ENCODE measurements at places on chromosomes 1 and 21.

- DNase-seq: no peak
Observed at GRCh38 chr1:185681034-185681633, 53.1 kb upstream of the HMCN1 start.

DNA sequence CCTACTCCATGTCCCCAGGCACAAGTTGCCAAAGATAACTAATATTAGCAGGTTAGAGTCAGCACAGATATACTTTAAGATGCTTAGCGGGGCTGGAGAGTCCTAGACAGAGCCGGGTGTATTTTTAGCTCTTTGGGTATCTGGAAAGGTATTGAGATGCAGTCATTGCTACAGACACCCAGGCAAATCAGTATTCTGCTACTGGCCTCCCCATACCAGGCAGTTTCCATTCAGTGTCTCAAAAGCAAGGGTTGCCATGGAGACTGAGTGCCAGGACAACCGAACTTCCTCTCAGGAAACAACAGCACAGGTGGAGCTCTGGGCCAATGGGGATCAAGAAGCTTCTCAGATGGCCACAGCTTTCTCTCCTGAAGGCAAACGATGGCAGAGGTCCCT is 45.3 kb downstream of the KCNC4 start:
- DNase-seq: no peak

- no peak for DNase-seq
Observed at GRCh38 chr21:38314558-38314957, 57.8 kb downstream of the KCNJ15 start.

GRCh38 chr1:33866281-33866680 is 2.4 kb downstream of the HMGB4 start:
- DNase-seq: no peak

DNA sequence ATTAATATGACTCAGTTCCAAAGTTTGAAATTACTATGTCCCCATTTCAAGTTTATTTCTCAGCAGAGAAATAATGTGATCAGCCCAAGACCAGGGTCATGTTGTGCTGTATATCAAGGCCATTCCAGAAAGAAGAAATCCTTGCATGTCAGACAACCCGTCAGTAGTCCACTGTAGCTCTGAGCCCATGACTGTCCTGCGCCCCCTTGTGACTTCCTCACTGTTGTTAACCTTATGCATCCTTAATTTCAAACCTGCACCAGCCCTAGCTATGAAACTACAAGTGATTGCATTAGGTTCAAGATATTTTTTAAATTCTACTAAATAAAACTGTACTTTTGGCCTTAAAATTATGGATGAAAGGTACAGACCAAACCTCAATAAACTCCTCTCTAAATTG is 133.0 kb downstream of the LRRC7 start:
- DNase-seq: no peak

- DNase-seq: no peak
Observed at GRCh38 chr1:46394108-46394871, at the start of gene FAAH. Gene FAAH (plus strand): TSS chr1:46394317. CDS start chr1:46394349, 32 bp downstream.

- DNase-seq: no peak
Observed at GRCh38 chr1:2376261-2376741, 15.1 kb downstream of the MORN1 start.

- DNase-seq: no peak
Observed at GRCh38 chr1:246444617-246445016, 62.5 kb downstream of the SMYD3 start.

DNA sequence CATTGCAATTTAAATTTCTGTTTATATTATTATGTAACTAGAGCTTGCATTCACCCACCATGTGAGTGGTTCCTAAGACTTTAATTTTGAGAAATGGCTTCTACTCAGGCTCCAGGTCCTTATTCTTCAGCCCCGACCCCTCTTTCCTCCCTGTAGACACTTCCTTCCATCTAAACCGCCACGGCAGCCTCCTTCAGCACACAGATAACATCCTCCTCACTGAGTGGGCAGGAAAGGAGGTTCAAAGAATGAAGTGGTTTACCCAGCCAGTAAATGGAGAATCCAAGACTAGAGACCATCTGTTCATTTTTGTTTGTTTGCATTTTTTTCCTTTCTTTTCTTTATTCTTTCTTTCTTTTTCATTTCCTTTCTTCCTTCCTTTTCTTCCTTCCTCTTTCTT is 37.1 kb upstream of the SOD1 start:
- DNase-seq: no peak

DNA sequence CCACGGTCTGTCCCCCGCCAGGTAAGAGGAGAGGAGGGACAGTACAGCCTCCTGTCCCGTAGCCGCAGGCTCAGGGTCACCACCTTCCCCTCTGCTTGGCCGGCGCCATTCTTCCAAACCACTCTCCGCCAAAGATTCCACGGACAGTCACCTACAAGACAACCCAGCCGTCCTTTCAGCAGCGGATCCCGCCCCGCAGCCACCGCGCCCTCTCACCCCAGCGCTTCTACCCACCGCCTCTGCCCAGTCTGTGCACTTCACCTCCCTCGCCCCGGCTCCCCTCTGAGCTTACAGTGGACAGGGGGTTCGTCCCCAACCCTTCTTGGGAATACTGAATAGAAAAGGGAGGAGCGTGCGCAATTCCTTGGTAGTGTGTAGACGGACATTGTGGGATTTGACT is 319.6 kb downstream of the FAM72C start:
- no peak for DNase-seq

DNA sequence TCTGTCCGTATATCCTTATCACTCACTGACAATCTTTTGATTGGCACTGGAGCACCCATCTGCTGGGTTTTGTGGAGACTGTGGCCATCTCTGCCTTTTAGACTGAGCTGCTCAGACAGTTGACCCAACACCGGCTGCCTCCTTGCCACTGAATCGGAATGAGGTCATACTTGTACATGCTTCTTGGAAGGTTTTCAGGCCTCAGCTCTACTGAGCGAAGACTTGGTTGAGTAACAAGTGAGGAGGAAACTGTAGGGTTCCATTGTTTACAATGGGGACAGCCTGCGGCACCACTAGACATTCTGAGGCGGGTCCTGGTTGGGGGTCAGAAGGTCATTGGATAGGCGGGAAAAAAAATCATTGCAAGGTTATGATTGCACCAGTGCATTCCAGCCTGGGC is 320.3 kb downstream of the KIF26B start:
- no peak for DNase-seq

- DNase-seq: no peak
Observed at GRCh38 chr1:219781491-219781890, 146.9 kb downstream of the SLC30A10 start.

DNA sequence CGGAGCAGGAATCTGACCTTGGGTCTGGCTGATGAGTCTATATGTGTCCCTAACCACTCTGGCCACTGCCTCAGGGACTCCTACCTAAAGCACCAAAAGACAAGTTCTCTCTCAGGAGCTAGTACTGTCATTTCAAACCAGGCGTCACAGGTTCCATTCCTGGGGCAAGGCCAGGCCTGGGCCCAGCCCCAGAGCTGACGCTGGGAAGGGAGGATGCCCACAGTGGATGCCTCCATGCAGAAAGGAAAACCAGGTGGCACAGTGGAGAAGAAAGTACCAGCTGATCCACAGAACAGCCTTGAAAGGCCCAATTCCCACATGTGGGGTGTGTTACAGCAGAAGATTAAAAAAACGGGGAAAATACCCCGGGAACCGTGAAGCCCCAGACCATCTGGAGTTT is 77.4 kb downstream of the DMRTB1 start:
- DNase-seq: no peak

- no peak for DNase-seq
Observed at GRCh38 chr1:177411381-177411780, 240.6 kb downstream of the BRINP2 start.

DNA sequence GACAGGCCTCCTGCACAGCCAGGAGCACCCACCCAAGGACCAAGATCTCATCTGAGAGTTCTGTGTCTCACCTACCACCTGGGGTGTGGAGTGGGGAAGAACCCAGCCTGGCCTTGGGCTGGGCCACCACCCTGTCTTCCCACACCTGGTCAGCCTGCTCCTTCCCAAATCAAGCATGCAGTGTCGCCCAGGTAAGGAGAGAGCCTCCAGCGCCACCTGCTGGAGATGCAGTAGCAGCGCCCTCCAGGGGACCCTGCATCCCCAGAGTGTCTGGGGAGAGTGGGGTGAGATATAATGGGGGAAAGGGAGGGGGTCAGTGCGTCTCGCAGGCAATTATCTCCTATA is 32.3 kb downstream of the KIAA2013 start:
- peak; percentile 40 for DNase-seq

DNA sequence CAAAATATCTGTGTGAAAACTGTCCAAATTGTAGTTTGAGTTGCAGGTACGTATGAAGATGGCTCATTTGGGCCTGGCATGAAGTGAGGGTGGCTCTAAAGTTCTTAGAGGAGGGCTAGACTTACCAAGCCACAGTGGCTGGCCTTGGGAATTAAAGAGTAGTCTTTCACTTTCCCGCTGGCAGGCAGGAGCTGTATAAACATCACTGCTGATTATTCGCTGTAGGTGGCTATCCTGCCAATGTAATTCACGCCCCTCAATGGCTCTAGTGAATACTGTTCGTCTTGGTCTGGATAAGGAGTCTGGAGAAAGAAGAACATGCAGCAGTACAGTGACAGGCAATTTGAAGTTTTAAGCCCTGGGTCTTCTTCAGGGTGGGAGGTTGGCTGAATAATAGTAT is 31.0 kb downstream of the UROD start:
- DNase-seq: no peak

DNA sequence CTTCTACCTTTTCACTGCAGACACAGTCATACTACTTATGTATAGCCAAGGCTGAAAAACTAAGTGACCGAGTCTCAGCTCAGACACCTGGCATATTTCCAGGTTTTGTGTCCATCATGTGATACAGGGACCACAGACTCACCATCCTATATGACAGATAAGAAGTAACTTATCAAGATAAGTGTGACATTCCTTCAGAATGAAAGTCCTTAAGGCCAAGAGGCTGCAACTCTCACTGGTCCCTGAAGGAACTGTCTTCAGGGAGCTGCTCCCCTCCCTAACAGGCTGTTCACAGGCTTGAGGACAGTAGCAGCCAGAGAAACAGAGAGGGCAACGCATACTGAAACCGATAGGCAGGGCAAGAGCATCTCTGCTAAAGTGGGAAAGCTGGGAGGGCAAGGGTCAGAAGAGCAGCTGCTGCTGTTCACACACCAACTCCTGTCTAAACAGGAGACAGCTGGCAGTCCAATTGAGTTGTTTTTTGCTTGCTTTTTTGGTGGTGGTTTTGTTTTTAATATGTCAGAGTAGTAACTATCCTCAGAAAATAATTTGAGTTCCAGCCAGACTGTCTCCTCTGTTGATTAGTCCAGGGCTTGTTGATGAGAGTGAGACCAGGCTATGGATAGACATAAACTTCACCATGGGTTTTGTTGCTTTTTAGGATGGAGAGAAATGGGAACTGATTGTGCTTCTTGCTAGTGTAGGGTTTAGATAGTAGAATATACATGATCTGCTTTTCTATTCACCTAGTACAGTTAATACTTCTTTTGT is 67.7 kb downstream of the MACF1 start:
- no peak for DNase-seq

- DNase-seq: no peak
Observed at GRCh38 chr1:66380452-66381212, 153.3 kb upstream of the SGIP1 start.

DNA sequence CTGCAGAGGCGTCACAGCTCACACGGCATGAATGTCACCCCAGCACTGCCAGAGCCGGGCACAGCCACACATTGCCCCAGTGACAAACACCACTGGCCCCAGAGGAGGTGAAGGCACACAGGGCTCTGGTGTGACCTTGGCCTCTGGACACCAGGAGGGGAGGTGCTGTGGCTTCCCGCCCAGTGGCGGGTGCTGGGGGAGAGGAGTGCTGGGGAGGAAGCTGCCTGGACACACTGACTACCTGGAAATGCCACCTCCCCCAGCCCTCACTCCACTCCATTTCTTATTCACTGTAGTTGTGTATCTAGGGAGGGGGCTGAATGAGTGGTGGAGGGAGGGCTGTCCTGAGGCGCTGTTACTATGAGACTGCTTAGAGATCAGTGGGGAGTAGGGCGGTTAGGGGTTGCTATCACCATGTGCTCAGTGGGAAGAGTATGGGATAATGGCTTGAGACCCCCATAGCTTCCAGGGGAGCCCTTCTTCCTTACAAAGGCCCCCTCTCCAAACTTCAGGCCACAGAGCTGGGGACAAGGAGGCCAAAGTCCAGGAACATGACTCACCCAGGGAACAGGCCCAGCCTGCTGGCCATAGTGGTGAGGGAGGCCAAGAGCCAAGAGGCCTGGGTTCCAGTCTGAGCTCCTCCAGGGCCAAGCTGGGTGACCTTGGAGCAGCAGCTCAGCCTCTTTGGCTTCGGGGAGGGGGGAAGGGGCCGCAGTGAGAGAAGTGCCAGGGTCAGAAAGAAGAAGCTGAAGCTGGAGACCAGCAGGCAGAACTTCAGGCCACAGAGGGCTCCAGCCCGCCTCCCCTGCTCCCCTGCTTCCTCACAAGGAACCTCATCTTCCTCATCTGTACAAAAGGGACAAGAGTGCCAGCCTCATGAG is 40.1 kb downstream of the AHDC1 start:
- no peak for DNase-seq

DNA sequence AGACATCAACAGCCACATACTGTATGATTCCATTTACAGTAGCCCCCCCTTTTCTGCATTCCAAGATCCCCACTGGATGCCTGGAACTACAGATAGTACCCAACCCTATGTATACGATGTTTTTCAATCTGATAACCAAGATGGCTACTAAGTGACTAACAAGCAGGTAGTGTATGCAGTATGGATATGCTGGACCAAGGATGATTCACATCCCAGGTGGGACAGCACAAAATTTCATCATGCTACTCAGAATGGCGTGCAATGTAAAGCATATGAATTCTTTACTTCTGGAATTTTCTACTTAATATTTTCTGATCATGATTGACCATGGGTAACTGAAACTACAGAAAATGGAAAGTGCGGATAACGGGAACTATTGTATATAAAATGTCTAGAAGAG is 30.0 kb upstream of the MRPS6 start:
- DNase-seq: no peak

DNA sequence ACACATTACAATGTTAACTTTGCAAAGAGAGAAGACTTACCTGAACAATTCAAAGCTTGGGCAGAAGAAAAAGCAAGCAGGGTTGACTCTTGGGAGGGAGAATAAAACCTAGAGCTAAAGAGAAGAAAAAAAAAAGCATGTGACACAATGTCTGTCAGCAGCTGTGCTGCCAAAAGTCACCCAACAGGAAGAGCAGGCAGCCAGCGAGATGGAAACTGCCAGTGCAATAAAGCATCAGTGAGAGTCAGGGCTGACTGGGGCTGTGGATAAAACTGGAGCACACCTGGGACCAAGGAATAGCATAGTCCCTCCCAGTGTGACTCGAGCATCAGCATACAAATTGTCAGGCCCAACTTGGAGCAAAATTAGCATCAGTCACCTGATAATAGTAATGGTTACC is 65.0 kb upstream of the SLC22A15 start:
- DNase-seq: no peak

GRCh38 chr1:238664139-238664538 is 722.2 kb upstream of the CHRM3 start:
- no peak for DNase-seq

- no peak for DNase-seq
Observed at GRCh38 chr21:44890961-44891541, 17.6 kb upstream of the PTTG1IP start.

All from activated CD8-positive, alpha-beta memory T cell treated with anti-CD3 and anti-CD28 coated beads for 4 hours (primary cell).